ENCODE measurements at places on chromosomes 4 and X. TPM values are rescaled to one million over a fixed set of nuclear protein-coding genes. Genes with fewer than 3 reads are reported as not detected.

Gene ANKRD50
- total RNA-seq, result 6.8 TPM

Gene OPN1MW3
- not detected for total RNA-seq

Gene CDS1
- 0.29 TPM for total RNA-seq

Gene TMPRSS11A
- total RNA-seq, result not detected

Gene IL13RA2
- total RNA-seq, result not detected

Gene DIAPH2
- 13.3 TPM for total RNA-seq

Gene ACSL4
- 69.2 TPM for total RNA-seq

Gene PPP1R3F
- 17.5 TPM for total RNA-seq

Data from left cardiac atrium (tissue), 4 donors.